Esophagus squamous epithelium (tissue), 5 donors: ENCODE measurements at places on chromosomes 2 and 18.

DNA sequence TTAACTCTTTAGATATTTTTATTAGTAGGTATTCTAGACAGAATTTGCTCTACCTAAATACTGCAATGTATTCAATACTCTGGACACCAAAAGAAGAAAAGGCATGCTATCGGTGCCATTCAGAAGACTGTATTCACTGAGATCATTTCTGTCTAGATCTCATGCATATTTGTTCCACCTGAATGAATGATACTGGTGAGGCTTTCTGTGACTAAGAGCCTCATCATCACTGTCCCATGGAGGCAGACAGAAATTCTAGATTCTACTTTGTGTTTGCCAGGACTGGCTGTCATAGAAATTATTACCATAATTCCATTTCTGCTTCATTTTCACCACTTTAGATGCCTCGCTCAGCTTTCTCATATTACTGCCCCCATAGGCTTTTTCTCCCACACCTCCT lies 340.7 kb downstream of the MBD2 start:
- no peak for DNase-seq

GRCh38 chr2:100699131-100699530 lies 120.8 kb upstream of the NPAS2 start:
- no peak for DNase-seq

GRCh38 chr2:218041302-218042168 lies 27.5 kb upstream of the RUFY4 start:
- DNase-seq: no peak

DNA sequence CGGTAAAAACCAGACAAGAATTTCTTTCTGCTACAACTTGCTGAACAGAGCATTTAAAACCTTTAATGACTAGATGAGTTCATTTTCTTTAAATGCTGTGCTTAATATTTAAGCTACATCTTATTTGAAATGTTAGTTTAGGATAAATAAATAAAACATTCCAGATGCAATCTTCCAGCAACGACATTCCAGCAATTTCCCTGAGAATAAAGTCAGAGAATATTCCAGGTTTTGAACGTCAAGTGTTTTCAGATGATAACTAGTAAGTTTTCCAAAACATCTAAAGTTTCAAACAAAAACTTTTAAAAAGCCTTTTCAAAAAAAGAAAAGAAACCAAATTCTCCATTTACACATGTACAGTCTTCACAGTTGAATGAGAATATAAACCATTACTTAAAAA lies 104.8 kb downstream of the PPP1R1C start:
- no peak for DNase-seq

GRCh38 chr2:210003359-210003758 lies 921 bp downstream of the RPE start:
- no peak for DNase-seq

DNA sequence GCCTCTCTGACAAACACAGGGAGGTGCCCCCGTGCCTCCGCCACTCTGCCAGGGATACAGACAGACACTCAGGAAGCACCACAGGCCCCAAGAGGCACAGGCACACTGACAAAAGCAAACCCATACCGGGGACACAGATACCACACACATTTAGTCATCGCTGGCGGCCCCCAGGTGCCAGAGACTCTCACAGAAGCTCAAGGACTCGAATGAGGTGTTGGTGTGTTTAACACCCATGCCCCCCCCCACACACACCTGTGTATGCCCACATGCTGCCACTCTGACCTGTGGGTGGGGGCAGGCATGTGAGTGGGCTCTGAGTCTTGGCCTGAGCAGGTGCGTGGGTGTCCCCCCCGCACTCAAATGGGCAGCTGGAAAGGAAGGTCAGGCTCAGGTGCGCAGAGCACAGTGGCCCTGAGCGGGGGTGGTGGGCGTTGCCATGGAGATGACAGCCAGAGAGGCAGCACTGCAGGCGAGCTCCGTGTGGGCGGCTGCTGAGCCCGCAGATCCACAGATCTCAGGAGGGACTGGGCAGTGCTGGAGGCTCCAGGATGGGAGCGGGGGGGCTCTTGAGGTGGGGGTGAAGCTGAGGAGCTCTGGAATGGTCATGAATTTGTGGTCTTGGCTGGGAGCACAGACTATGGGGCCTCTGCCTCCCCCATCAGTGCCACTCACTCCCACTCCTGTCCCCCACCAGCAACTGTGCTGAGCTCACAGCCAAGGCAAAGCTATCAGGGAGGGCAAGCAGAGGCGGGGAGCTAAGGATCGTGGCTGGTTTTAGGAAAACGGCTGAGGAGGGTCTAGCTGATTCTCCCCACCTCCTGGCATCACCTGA lies 73.9 kb upstream of the TAF1B start:
- DNase-seq: no peak

DNA sequence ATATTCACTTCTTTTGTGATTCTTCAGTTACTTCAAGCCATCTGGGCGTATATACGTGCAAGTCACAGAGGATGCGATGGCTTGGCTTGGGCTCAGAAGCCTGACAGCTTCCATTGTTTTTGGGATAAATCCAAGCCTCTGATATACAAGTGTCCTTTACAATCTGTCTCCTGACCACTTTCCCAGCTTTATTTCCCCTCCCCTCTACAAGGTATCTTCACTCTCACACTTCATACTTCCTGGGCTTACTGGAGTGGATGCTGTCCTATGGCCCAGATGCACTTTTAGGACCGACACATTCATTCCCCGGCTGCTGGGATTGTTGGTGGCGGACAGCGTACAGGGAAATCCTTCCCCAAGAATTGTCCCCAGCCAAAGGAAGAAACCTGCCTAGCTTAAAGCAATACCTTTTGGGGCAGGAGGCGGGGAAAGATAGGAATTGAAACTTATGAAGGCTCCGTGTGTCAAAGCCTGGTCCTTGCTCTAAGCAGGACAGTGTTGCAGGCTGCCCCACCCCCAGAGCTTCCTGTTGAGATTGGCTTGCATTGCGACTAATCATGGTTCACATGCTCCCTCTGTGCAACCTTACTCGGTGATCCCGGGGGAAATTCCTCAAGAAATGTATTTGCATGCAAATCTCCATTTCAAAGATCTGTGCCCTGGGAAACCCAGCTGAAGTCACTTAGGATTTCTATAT lies 802.9 kb upstream of the ID2 start:
- DNase-seq: no peak

DNA sequence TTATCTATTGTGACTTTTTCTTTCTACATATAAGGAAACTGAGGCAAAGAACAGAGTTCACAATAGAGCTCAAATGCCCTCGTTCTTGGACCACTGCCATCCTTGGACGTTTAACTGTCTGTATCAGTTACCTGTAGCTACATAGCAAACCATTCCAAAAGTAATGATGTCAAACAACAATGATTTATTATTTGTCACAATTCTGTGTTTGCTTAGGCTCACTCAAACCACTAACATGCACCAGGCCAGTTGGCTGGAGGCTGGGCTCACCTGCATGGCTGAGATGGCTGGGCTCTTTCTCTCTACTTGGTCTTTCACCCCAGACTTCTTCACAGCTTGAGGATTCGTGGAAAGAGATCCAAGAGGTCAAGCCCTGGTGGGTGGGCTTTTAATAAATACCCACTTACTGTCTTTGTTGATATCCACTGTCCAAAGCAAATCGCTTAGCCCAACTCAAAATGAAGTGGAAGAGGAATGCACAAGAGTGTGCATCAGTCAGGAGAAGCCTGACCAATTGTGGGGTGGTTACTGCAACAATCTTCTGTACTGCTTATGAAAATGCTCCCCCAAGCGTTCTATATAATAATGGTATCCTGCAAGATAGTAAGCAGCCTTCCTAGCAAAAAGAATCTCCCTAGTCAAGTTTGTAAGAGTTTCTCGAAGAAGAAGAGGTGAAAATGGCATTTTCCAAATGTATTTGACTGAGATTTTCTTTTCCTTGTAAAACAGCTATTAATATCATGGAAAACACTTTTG lies 163.5 kb upstream of the NT5C1B start:
- DNase-seq: no peak

DNA sequence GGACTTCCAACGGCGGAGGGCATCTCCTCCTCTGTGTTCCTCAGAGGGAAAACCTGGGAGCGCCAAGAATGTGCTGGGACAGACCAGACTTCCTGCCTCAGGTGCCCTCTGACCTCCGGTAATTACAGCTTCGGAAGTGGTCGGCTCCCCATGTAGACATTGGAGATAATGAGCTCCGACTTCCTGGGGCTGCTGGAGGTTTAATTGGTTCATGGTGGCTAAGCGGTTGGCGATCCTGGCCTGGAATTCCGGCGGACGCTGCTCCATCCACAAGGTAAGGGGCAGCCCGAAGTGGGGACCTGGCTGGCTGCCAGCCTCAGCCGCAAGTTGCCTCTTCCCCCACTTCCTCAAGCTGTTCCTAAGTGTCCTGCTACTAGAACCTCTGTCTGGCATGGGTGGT lies 83.2 kb upstream of the EPC2 start:
- no peak for DNase-seq

DNA sequence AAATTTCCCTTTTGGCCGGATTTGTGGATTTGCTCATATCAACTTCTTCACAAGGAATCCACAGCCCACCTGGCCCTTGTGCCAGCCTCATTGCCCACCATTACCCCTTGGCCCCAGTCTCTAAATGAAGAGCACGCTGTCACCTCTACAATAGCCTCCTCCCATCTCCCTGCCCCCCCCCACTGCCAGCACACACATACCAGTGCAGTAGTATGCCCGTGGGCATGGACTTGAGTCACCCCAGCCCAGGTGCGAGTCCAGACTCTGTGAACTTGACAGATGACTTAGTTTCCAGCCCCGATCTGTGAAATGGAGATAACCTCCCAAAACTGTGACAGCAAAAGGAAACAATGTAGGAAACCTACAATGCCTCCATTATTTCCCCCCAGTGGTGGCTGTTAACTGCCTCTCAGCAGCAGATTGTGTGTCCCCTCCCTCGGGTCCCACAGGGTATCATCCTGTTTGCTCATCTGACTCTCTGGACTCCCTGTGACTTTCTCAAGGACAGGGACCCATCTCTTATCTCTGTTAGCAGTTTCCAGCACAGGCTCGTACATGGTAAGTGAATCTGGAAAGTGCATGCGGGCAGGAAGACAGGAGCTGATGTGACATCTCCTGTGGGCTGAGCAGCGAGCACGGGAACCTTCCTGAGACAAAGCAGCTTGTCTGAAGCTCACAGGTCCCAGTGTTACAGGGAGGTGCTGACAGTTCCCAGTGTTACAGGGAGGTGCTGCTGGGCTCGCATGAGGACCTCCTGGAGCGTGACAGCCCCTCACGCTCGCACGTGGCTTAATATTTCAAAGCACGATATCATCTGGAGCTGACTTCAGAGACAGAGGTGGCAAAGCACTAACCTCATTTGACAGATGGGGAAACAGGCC lies 4.2 kb upstream of the TMEM185B start:
- no peak for DNase-seq

DNA sequence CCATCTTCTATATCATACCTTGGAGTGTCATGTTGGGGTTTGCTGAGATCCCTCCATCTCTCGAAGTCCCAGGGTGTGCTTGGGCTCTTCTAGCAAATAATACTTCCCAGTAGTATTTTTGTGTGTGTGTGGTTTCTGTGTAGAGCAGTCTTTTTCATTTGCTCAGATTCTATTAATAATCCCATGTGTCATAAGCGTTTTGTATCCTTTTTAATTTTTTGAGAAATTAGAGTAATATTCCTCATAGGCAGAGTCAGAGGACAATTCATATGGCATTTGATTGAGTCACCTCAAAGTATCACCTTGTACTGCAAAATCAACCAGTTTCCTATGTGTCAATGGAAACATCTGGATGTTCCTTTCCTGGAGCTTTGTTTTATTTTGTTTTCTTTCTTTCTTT lies 37.4 kb upstream of the PPP1R1C start:
- DNase-seq: no peak

DNA sequence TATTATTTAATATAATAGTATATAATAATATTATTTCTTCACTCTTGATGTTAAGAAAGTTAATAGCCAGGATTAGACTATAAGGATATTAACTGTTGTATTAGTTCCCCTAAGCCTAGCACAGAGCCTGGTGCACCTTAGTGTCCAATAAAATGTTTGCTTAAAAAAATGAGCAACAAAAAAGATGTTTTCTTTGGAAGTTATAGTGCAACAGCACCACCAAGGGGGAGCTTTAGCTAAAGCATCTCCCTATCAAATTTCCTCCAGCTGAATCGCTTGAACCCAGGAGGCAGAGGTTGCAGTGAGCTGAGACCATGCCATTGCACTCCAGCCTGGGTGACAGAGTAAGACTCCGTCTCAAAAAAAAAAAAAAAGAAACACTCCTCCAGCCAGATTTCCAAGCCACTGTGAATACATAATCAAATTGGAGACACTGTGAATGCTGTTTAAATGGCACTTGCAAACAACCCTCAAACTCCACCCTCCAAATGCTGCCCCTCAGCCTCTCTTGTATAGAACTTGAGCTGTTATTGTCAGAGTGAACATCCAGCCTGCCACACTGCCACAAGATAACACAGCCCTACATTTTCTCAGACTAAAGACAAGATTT lies 221.9 kb downstream of the DYM start:
- no peak for DNase-seq

DNA sequence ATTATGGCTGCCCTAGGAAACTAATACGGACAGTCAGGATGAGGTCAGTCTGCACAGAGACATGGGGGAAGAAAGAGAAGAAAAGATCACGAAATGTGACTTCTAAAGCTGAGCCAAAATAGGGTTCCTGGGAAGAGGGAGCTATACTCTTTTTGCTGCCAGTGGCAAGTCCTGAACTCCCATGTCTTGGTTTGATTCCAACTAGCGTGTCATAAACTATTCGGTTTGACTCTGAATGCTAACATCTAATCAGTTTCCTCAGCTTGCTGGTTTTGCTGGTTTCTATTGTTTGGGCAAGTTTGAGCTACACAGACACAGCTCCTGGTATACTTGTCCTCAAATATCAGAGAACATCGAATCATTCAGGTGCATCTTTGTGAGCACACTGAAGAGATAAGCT lies 80.5 kb upstream of the CYP1B1 start:
- DNase-seq: no peak

- DNase-seq: no peak
These were observed 104.5 kb downstream of the MEIS1 start for GRCh38 chr2:66539452-66539851.

DNA sequence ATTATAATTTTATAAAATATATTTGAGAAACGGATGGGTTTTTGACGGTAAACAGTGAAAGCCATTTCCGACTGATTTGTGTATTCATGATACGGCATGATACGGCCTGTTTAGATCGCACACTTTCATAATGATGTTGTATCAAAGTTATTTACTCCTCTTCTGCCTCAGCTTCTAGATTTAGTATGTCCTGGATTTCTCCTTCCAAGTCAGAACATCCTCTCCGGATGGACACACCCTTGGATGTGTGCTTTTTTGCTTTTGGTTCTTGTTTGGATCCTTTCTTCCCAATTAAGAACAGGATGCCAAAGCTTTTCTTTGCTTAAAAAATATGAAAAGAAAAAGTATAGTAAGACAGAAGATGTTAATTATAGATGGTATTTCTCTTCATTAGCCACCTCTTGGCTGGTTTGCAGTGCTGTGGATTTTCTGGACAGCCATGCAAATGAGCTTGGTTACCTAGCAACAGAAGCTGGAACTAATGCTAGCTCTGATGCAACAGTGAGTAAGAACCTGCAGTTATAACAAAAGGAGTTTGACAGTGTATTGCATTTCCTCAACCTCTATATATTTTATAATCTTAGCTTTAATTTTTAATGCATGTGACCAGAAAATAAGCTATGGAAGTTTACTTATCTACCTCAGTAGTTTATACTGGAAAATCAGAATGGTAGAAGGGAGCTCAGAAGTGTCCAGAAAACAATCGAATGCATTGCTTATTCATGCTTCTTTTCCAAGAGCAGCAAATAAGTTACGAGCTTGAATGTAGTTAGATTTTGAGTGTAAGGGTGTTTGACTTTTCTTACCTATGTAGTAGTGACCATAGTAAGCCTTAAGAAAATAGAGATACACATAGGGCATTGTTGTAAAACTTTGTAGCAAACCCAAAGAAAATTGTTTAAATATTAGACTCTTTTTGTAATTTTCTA lies 27.9 kb downstream of the RMND5A start:
- DNase-seq: no peak

GRCh38 chr2:20674974-20675679 lies 8.2 kb downstream of the GDF7 start:
- no peak for DNase-seq
